Naive thymus-derived CD4-positive, alpha-beta T cell (primary cell): ENCODE measurements at places on chromosomes 2 and 18.

- no peak for DNase-seq
These were observed 132.7 kb upstream of the MEX3C start for GRCh38 chr18:51330148-51330547.

DNA sequence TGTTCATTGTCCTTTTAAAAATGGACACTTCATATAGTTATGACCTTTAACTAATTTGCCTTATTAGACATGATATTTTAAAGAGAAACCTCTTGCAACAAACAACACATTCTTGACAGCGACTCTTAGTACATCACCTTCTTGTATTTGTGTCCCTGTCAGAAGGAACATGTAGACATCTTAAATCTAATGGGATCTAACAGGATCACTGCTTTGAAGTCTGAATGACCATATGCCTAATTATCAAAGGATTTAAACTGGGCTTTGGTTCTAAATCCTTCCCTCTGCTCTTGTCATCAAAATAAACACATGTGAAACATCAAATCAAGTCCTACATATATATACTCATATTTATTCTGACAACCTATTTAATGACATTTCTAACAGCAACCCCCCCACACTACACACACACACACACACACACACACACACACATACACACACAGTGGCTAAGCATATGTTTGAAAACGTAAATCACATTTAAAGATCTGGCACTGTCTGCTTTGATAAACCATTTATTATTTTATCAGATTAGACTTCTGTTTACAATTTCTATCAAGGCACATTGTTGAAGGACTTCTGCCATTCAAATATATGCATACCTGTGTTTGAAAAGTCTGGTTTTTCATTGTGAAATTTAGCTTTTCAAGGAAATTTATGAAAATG is 4.2 kb downstream of the GALNT13 start:
- no peak for DNase-seq

DNA sequence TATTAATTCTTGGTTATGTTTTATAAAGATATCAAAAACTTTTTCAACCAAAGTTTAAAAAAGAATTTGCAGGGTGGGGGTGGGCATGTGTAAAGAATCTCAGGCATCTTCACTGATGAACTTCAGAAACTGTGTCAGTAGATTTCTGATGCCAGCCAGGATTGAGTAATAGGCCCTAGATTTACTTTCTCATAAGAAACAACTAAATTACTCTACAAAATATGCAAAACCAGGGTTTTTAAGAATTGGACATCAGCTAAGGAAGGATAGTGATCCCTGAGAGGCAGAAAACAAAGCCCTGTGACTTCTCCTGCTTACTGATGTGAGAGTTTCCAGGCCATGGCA is 11.9 kb upstream of the IL1R1 start:
- no peak for DNase-seq

DNA sequence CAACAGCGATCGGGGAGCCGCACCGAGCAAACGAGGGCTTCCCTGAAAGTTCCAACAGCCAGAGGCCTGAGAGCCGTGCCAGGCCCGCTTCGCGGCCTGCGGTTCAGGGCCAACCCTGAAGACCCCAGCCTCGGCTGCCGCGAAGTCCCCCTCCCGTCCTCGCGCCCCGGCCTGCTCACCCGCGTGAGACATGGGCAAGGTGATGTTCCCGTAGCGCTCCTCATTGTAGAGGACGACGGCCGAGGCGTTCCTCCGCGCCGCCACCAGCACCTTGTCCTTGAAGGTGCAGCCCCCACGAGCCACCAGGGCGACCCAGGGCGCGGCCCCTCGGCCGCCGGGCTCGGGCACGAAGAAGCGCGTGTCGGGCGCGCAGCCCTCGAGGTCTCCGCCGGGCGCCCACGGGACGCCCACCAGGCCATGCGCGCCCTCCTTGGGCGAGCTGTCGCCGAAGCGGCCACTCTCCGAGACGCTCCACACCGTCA is 510 bp downstream of the RNF149 start:
- DNase-seq: no peak

- DNase-seq: no peak
These were observed 39.9 kb upstream of the UPP2 start for GRCh38 chr2:158061763-158062162.

GRCh38 chr2:55231546-55232083 is 478 bp downstream of the CLHC1 start:
- no peak for DNase-seq

DNA sequence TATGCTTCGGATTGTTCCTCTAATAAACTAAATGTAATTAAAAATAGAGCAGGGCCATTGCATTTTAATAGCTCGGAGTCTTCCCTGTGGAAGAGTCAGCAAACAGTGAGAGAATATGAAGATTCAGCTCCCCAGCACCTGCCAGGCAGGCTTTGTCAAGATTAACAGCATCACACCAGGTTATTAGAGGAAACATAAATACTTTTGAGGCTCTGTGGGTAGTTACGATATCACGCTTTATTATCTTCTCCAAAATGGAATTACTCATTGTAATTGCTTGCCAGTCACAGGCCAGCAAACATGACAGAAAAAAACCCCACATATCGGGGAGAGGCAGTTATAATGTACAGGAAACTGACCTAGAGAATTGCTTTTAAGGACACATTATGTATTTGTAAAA is 303.9 kb downstream of the CPS1 start:
- DNase-seq: no peak

DNA sequence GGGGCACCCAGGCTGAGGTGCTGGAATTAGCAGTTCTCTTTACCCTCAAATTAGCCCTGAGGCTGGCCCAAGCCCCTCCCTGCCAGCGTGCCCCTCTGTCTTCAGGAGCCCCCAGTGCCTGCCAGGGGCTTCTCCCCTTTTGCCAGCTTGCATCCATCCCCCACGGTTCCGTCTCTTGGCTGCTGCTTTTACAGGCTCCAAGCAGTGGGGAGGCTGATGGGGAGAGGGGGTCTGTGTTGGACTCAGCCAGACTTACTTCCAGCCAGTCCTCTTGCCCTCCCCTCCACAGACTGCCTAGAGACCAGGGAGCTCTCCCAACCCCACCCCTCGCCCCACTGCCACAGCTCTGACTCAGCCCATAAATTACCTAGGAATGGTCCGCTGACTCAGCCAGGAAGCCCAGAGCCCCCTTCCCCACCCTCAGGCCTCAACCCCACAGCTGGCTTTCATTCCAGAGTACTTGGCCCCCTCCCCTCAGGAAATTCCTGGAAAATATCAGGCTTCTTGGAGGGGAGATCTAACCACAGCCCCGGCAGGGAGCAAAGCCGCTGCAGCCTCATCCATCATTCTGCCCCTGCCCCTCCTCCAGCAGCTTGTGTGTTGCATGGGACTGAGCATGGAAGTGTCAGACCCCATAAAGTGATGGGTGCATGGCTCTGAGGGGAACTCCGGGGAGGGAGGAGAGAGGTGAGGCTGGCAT is 184.6 kb downstream of the ZFP36L2 start:
- DNase-seq: no peak

GRCh38 chr18:43882358-43883055 is 605.2 kb upstream of the SYT4 start:
- no peak for DNase-seq

DNA sequence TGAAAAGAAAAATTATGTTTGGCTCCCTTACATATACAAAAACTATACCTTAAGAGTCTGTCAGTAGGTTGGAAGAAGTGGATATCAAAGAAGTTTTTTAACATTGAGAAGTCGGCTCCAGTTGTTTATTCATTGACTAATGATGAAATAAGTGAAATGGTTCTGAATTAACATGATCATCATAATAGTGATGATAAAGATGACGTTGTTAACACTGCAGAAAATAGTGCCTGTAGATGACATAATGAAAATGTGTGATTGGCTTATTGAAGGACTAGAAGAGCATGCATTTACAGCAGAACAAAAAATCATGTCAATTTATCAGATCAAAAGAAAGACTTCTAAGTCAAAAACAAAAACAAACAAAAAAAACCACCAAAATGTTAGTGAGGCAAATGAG is 1125.4 kb upstream of the NXPH2 start:
- DNase-seq: no peak

GRCh38 chr2:70921839-70922234 is 13.9 kb upstream of the ATP6V1B1 start:
- DNase-seq: no peak

DNA sequence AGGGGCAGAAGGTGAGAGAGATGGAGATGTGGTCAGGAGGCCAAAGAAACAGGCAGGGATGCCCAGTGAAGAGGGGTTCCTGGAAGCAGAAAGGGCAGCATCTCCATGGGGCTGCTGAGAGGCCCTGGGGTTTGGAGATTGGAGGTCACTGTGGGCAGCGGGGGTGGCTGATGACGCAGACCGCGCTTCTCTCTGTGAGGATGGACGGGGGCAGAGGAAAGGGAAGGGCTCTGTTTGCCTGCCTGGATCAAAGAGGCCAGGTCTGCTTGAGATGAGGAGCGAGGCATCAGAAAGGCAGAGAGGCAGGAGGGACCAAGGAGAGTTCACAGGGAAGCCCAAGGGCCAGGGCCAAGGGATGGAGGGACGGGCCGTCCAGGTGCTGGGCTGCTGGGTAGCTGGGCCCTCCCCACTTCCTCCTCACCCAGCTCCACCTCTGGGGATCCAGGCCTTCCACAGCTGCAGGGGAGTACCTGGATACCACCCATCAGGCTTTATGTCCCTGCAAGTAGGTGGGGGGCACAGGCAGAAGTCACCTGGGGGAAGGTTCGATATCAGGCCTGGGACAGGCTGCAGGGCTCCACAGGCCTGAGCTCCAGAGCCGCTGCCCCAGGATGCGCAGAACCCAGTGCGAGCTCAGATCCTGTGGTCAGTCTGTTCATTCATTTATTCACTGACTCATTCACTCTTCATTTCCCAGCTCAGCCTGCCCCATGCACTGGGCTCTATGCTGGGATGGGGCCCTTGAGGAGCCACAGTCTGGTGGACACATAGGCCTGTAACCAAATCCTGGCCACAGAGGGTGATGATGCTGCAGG is 30.6 kb downstream of the ADRA2B start:
- no peak for DNase-seq

DNA sequence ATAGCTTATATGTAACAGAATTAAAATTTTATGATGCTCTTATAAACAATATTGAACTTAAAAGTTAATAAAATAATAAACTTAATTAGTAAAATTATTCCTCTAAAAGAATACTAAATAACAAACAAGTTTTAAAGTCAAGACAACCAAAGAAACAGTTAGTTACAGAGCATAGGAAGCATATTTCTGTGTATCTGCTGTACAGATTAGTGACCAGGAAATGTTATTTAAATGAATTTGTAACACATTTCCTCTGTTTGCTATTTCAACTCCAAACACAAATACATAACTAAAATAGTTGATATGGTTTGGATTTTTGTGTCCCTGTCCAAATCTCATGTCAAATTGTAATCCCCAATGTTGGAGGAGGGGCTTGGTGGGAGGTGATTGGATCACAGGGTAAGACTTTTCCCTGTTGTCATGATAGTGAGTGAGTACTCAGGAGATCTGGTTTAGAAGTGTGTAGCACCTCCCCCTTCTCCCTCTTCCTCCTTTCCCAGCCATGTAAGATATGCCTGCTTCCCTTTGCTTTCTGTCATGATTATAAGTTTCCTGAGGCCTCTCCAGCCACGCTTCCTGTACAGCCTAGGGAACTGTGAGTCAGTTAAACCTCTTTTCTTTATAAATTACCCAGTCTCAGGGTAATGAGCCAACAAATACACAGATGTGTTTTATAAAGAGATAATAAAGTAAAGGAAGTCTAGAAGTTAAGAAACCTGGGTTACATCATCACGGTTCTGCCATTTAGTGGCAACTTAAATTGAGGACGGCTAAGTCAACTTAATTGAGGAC is 51.8 kb downstream of the ROCK2 start:
- no peak for DNase-seq

DNA sequence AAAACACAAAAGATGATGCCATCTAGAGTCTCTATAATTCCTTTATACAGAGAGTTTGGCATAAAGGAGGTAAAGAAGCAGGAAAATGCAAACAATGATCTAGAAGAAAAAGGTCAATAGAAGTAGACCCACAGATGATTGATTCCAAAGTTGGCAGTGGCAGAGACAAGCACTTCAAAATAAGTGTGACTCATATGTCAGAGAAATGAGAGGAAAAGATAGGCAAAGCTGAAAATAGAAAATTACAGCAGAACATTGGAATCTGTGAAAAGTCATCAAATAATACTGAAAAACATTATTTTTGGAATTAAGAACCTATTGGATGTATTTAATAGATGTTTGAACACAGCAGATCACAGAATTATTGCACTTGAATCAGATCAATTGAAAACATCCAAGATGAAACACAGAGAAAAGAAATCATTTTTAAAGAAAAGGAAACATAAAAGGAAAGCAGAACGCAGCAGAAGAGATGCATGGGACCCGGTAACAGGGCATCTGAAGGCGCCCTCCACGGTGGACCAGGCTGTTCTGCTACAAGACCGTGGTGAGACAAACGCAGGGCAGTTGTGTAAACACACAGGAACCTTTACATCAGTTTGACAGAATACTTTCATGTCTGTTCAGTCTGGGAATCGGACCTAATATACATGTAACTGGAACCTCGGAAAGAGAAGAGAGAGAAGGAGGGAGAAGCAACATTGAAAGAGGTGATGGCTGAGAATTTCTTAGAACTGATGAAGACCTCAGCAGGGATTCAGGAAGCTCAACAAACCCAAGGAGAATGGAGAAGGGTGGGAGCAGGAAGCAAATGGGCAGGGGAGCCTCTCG is 74.6 kb upstream of the GPC1 start:
- DNase-seq: no peak

- DNase-seq: no peak
These were observed 570.5 kb downstream of the TDRD15 start for GRCh38 chr2:21694079-21694878.

DNA sequence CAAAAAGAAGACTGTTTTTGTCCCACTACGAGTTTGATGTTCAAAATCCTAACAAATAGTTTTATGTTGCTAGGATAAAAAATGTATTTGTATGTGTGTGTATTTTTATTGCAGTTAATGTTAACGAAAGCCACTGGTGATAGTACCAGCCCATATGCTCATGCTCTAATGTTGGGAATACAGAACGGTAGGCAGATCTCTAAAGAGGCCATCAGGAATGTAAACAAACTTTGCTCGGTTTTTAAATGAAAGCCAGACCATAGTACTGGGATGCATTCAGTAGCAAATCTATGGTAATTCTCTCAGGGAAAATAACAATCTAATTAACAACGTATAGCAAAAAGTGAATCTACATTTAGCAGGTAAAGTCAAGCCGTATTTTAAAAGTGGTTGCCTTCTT is 208.1 kb downstream of the NEDD4L start:
- no peak for DNase-seq

DNA sequence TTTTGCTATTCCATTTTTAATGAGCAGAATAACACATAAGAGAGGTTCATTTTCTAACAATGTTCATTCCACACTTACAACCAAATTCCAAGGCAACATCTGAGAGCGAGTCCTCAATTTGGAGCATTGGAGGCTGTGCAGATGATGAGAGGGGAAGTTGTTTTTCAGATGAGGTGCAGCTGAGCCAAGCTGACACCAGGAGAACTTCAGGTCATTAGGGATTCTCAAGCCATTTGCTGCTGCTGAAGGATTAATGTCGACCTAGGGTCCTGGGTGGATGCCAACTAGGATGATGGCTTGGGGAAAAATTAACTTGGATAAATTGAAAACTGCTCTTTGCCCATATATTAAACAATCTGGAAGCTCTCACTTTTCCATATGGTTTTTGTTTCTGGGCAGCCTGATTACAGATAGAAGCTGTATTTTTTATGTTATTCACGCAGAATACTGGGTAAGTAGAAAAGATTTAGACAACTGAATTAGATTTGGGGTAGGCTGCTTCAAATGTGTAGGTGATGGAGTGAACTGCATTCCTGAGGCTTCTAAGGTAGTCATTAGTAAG is 206.4 kb upstream of the SLC39A10 start:
- no peak for DNase-seq

GRCh38 chr2:1496359-1496821 is 83.1 kb downstream of the TPO start:
- no peak for DNase-seq
